ENCODE measurements at places on chromosomes 6 and 20.

DNA sequence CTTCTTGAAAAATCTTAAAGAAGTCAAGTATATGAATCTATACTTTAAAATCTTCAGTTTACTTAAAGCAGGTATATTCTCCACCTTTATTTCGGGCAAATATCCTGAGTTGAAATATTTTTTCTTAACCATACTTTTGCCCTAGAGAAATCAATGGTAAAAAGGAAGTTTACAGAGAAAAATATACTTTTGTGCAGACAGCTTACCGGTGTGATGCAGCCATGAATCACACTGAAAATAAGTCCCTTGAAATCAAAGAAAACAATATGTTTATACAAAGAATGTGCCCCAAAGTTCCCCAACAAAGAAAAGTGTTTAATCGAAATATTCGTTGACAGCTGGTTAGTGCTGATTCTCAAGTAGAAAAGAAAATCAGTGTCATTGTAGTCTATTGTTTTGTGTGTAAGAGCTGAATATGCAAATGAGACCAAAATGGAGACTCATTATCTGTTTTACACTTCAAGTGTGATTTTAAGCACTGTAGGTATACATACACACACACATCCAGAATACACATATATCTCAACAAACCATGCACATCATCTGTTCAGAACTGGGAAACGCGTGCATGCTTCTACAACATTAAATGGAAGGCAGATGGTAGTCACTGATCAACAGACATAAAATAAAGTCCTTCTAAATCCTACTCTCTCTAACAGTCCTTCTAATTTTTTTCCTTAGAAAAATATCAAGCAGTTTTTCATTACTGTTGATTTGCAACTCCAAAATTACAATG, 73.3 kb downstream of the BTBD9 start:
- no peak for DNase-seq

- no peak for DNase-seq
These were observed 83.5 kb upstream of the SYNCRIP start for GRCh38 chr6:85726206-85726605.

DNA sequence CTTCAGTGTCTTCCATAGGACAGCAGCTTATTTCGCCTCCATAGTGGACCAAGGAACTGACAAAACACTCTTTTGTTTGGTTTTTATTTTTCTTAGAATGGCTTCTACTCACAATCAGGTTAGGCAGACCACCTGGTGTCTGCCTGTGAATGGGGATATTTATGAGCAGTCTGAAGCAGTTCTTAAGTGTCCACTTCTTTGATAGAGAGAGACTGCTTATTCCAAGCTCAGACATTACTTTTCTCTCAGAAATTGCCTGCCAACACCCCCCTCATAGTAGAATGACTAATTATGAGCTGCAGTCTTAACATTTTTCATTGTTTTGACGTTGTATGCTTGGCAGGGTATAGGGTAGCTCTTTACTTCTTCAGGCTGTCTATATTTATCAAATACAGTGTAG, 174.7 kb downstream of the ZFAND3 start:
- DNase-seq, result no peak

- peak; percentile 69 for DNase-seq
These were observed 6.8 kb upstream of the SULF2 start for GRCh38 chr20:47792021-47792618.

- no peak for DNase-seq
These were observed 248.0 kb downstream of the PHF3 start for GRCh38 chr6:63883597-63883996.

DNA sequence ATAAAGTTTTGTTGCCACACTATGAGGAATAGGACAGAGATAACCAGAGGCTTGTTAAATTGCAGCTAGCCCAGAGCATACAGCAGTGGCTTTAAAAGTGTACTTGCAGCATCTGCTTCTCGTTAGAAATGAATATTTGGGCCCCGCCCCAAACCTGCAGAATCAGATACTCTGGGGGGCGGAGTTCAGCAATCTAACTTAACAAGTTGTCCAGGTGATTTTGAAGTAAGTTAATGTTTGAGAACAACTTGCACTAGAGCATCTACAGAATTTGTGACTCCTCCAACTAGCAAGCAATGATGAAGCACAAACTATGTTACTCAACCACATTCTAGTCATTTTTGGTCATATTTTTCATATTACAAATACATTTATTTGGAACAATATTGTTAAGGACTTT, 10.6 kb upstream of the SUPT3H start:
- no peak for DNase-seq

DNA sequence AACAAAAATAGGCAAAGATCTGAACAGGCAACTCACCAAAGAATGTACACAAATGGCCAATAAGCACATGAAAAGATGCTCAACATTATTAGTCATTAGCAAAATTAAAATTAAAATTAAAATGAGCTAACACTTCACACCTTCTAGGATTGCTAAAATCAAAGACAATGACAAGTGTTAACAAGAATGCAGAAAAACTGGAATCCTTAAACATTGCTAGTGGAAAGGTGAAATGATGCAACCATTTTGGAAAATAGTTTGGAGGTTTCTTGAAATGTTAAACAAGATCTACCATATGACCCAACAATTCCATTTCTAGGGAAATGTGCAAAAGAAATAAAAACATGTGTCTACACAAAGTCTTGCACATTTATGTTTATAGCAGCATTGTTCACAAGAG, 75.5 kb upstream of the DST start:
- DNase-seq, result no peak

- DNase-seq, result no peak
These were observed 35.3 kb downstream of the HM13 start for GRCh38 chr20:31549513-31549880.

DNA sequence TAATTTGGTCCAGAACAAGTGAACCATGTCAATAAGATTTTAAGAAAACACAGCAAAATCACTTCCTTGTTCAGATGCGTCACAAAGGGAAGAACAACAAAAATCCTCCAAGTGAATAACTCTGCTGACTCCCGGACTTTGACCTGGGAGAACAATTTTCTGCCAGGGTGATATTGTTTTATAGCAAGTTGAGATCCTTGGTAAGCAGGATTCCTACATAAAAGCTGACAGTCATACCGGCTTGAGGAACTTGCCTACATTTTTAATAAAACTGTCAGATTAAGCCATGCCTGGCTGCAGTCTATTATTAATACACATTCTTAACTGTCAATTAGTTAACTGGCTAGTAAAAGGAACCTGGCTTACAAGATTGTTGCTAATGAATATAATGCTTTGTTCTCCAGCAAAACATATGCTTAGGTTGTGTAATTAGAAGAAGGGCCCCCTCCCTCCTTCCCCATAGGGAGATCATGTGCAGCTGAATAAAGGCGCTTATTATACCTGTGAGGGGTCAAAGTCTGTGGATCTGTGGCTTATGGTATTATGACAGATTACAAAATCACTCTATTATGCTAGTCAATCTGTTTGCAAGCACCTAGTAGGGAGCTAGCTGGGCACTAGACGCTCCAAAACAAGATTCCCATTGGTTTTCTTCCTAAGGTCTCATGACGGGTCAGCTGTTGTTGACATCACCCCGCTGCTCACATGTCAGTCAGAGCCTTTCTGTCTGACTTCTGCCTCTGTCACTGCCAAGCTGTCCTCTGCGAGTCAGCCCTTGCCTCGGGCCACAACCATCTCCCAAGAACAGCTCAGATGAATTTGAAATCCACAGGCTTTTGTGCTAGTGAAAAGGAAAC, 44.6 kb upstream of the SEC63 start:
- no peak for DNase-seq

DNA sequence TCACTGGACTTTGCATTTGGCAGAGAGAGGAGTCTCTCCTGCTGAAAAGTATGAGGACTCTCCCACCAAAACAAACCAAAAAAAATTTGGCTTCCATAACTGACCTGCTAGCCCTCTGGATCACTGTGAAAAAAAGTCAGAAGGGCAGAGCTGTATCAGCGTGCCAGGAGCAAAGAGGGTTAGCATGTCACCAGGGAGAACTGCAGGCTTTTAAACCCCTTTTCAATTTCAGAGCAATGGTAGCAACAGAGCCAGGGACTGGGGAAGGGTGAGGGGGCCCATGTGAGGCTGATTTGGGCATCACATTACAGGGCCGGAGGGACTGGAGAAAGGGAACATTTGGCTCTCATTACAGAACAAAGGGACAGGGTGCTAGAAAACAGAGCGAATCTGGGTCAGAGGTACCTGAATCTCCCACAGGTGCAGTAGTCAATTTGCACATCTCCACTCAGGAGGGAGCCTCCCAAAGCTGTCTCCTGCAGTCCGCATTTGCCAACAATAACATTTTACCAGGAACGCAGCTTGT, 185.7 kb upstream of the EYA4 start:
- DNase-seq, result no peak

DNA sequence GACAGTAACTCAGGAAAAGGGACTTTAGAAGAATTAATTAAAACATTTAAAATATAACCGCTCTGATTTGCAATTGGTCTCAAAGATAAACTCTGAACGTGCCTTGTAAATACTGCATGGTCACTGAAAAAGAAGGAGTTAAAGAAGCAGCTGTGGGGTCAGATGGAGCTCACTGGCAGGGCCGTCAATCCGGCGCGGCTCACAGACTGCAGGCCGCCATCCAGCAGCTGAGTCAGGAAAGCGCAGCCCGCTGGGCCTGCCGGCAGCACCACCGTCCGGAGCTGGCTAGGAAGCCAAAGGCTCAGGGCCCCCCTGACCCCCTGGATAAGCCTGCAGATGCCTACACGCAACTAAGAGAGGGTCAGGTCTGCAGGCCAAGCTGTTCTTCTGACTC, 54.2 kb upstream of the FRMD1 start:
- peak; percentile 76 for DNase-seq

GRCh38 chr6:111050261-111051023, 36.9 kb upstream of the SLC16A10 start:
- DNase-seq, result no peak

GRCh38 chr6:150043501-150044412, 18.4 kb upstream of the RAET1L start:
- DNase-seq, result no peak

DNA sequence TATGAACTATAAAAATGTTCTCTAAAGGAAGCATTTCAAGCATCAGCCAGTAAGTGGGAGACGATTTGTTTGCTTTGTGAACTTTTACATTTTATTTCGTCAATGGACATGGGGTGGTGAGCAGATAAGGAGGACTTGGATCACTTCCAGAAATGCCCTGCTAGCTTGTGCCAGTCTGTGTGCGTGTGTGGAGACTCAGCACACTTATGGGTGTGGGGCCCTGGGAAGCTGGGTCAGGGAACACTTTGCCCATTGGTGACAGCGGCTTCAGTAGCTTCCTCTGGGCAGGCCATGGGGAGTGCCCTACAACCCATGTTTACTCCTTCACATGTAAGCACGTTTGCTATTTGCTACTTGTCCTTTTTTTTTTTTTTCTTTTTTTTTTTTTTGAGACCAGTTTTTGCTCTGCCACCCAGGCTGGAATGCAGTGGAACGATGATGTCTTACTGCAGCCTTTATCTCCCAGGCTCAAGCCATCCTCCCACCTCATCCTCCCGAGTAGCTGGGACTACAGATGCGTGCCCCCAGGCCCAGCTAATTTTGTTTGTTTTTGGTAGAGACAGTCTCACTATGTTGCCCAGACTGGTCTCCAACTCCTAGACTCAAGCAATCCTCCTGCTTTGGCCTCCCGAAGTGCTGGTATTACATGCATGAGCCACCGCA, 24.2 kb downstream of the PRDM1 start:
- DNase-seq, result no peak

DNA sequence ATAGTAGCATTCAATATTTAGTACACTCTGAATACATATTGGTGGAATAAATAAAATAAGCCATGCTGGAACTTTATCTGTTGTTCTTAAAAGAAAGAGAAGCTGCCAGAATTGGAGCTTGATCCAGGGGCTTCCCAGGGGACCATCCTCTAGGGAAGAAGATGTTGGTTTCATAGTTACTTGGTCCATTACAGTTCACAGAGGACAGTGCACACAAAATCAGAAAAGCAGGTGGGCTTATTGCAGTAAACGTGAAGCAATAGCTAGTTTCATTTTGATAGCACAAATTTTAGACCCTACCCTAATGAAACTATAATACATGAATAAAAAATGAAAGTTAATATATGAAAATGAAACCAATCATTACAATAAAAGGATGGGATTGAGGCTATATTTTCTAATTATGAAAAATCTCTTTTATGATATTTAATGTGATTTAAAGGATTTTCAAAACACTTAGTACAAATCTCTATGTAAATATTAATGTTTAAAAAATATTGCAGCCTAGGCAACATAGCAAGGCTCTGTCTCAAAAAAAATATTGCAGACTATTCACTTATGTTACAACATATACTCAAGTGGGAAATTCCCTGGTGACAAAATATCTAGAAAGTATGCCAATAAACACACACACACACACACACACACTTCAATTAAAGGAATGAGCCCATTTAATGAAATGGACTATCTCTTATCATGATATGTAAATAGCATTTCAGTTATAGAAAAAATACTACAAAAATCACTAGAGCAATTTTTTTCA, 227.0 kb upstream of the MARCKS start:
- no peak for DNase-seq

- peak; percentile 89 for DNase-seq
These were observed 35.2 kb upstream of the MDFI start for GRCh38 chr6:41602864-41603608.

- DNase-seq, result peak; percentile 81
These were observed 4.1 kb upstream of the BNIP5 start for GRCh38 chr6:36340618-36341454.

DNA sequence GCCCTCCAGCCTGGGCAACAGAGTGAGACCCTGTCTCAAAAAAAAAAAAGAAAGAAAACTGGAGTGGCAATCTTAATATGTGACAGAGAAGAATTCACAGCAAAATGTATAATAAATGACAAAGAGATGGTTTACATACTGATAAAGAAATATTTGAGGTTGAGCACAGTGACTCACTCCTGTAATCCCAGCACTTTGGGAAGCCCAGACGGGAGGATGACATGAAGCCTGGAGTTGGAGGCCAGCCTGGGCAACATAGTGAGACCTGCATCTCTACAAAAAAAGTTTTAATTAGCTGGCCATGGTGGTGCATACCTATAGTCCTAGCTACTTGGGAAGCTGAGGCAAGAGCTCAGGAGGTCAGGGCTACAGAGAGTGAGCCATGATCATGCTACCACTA, 12.4 kb upstream of the DEFB118 start:
- DNase-seq, result no peak

DNA sequence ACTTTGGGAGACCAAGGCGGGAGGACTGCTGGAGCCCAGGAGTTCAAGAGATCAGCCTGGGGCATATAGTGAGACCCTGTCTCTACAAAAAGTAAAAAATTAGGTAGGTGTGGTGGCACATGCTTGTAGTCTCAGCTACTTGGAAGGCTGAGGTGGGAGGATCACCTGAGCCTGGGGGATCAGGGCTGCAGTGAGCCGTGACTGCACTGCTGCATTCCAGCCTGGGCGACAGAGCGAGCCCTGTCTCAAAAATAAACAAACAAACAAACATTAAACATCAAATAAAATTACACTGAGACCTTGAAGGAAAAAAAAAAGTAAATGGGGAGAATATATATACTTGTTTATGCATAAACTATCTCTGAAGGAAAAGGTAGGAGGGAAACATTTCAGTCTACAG, 387.8 kb downstream of the ZFAND3 start:
- no peak for DNase-seq

DNA sequence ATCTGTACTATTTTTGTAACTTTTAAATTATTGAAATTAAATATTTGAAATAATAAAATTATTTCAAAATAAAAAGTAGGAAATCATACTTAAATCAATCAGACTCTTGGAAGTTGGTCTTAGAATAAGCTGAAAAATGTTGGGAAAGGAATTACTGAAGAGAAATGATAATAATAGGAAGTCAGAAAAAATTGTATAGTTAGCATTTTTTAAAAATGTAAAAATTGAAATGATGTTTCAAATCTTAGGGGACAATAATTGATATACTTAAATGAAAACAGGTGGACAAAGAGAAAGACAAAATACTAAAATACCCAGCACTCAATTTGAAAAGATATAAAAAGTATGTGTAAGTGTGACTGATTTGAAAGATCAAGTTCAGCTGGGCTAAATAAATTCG, 186.1 kb downstream of the BMP2 start:
- DNase-seq, result no peak

Data from right forelimb (tissue), 1 donor.